Chondrocyte (in vitro differentiated cells): ENCODE measurements at places on chromosomes 13 and 19. TPM values are rescaled to one million over a fixed set of nuclear protein-coding genes. Genes with fewer than 3 reads are reported as not detected.

GRCh38 chr13:44340508-44340907 is 33.1 kb upstream of the SERP2 start:
- DNase-seq = no peak

DNA sequence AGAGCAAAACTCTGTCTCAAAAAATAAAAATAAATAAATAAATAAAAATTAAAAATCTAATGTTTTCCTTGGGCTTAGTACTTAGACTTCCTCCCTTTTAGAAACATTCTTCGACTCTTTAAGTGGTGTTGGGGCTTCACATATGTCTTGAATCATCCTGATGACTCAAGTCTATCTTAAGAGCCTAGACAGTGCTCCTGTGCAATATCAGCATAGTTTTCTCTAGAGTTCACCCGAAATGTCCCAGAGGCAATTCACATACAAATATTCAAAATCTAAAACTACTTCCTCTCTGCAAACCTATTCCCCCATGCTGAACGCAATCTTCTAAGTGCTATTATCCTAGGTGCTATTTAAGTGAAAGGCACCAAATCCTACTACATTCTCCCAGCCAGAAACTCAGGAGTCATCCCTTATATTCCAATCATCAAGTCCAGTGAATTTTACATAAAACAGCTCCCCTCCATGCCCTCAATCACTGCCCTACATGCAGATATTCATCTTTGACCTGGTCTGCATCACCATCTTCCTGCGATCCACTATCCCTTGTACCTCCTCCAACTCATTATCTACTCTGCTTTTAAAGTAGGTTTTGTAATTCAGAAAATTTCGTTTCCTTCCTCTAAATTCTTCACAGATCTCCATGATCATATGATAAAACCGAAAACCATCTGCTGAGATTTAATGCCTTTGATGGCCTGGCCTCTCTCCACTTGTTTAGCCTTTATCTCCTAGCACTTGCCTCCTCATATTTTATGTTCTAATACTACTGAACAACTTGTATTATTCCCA is 102.7 kb downstream of the ELF1 start:
- no peak for DNase-seq

GRCh38 chr13:53124623-53125022 is 96.0 kb downstream of the OLFM4 start:
- DNase-seq = no peak

DNA sequence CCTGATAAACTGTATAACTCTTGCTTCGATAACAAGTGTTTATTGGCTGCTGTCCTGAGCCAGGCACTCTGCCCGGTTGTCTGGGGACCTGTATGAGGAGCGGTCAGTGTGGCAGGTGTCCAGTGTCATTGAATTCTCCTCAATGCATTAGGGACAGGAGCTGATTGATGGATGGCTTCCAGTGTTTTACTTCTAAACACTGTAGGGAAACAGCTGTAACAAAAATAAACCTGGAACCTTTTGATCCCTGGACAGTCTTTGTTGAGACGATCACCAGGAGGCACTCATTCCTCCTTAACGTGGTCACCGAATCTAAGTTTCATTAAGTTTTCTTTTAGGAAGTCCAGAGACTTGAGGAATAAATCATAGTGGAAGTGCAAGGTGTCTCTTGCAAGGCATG is 17.9 kb downstream of the UBAC2 start:
- no peak for DNase-seq

GRCh38 chr19:45729800-45730290 is 851 bp downstream of the FBXO46 start:
- DNase-seq = no peak

- peak; percentile 75 for DNase-seq
Observed at GRCh38 chr19:50330365-50331078, 1.3 kb upstream of the KCNC3 start.

- DNase-seq = no peak
Observed at GRCh38 chr19:438416-438958, 22.3 kb downstream of the SHC2 start.

ABCA7 gene
- 6.7 to 15.9 TPM (median 8.9 TPM) in 3 replicates for total RNA-seq

ARL11 gene
- not detected in 3 replicates for total RNA-seq

SLC15A1 gene
- not detected in 3 replicates for total RNA-seq
